Body of pancreas (tissue), 4 donors: ENCODE measurements at places on chromosomes 6 and 20. TPM values are rescaled to one million over a fixed set of nuclear protein-coding genes. Genes with fewer than 3 reads are reported as not detected.

The BPIFB4 gene
- total RNA-seq = not detected

GRCh38 chr6:12974551-12974950 lies 258.0 kb downstream of the PHACTR1 start:
- no peak for DNase-seq

DNA sequence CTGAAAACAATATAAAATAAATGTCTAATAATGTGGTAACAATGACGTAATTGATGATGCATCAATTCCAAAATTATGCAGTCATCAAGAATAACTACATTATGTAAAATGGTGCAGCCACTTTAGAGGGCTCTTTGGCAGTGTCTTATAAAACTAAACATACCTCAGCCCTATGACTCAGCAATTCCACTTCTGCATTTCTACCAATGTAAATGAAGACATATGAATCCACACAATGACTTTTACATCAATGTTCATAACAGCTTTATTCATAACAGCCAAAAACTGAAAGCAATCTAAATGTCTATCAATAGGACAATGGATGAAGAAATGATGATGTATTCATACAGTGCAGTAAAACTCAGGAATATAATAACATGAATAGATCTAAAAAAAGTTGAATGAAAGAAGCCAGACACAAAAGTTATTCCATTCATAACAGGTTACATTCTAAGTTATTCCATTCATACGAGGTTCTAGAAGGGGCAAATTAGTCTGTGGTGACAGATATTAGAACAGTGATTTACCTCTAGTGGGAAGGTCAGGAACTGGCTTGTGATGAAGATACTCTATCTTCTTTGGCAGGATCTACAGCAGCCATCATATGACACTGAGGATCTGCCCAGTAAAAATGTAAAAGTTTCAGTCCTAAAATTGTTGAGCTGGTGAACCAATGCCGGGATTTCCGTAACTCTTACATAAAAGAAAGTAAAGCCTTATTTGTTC lies 396.1 kb downstream of the PLCB1 start:
- DNase-seq = no peak

- no peak for DNase-seq
These were observed 121.0 kb downstream of the TRDN start for GRCh38 chr6:123515715-123516114.

The ECT2L gene
- not detected for total RNA-seq
